ENCODE measurements at places on chromosomes 6 and 20.

DNA sequence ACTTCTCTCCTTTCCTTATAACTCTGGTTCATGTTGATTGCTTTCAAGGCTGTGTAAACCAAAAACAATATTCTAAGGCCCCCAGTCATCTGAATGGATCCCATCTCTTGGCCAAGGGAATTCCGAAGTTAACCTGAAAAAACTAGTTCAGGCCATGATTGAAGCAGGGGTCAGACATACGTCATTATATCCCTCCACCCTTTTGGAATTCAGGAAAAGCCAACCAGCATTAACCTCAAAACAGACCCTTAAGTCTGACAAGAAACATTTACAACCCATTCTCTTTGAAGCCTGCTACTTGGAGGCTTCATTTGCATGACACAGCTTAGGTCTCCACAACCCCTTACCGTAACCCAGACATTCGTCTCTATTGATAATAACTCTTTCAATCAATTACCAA, 39.7 kb downstream of the SLC26A8 start:
- no peak overlapping the region for H3K27ac ChIP-seq
- no peak for DNase-seq
- H3K27me3 ChIP-seq: no peaks in the 10 kb centered on the region
- H3K4me1 ChIP-seq: no peaks in the 10 kb centered on the region
- H3K4me3 ChIP-seq: no peak overlapping the region

GRCh38 chr6:140050101-140050995, 675.9 kb upstream of the CITED2 start:
- DNase-seq: no peak
- H3K4me1 ChIP-seq: no peaks in the 10 kb centered on the region
- no peak overlapping the region for H3K4me3 ChIP-seq
- H3K27ac ChIP-seq: no peak overlapping the region
- no peaks in the 10 kb centered on the region for H3K27me3 ChIP-seq

GRCh38 chr6:15335385-15335784, 89.5 kb downstream of the JARID2 start:
- H3K27ac ChIP-seq: no peak overlapping the region
- no peaks in the 10 kb centered on the region for H3K27me3 ChIP-seq
- peaks cover 3% of the 10 kb centered on the region for H3K36me3 ChIP-seq

GRCh38 chr6:138493413-138493812, 5.9 kb downstream of the NHSL1 start:
- no peaks in the 10 kb centered on the region for H3K4me1 ChIP-seq
- H3K27me3 ChIP-seq: no peaks in the 10 kb centered on the region

Data from effector memory CD4-positive, alpha-beta T cell (primary cell).